ENCODE measurements at places on chromosomes 5 and 9.
A peak's percentile ranks its signal among the peaks of the same experiment; 100 is the strongest.

DNA sequence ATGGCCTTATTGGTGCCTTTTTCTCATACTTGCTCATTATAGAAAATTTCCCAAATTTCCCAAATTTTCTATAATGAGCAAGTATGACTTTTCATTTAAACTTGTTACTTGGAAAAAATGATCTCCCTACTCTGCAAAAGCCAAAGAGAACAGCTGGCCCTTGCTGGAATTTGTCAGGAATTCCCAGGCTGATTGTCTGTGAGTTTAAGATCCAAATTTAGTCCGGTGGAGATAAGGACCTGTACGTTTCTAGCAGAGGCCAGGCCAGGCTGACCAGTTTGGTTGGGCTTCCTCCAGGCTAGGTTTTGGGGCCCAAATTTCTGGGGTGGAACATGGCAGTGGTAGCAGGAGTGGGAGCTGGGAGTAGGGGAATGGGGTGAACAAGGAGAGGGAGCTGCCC is 51.9 kb downstream of the NEURL1B start:
- no peak for DNase-seq

DNA sequence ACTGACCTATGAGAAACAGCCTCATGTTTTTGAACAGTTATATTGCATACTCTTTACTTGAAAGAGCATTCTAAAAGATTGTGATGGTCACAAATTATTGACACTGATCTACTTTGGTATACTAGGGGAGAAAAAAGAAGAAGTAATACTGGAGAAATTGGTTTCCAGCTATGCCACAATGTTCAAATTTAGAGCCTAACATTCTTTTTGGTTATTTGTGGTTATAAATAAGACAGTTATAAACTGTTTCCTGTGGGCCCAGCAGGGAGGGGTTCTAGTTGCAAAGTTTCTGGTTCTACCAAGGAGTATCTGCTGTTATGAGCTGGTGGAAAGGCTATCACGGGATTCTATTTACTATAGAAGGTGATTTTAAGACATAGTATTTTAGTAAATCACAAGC is 4.8 kb downstream of the CWC27 start:
- no peak for DNase-seq

- no peak for DNase-seq
Measured at GRCh38 chr9:122777935-122778627, 10.7 kb upstream of the OR5C1 start.

- DNase-seq = no peak
Measured at GRCh38 chr5:161373345-161373707, 173.2 kb downstream of the GABRB2 start.

DNA sequence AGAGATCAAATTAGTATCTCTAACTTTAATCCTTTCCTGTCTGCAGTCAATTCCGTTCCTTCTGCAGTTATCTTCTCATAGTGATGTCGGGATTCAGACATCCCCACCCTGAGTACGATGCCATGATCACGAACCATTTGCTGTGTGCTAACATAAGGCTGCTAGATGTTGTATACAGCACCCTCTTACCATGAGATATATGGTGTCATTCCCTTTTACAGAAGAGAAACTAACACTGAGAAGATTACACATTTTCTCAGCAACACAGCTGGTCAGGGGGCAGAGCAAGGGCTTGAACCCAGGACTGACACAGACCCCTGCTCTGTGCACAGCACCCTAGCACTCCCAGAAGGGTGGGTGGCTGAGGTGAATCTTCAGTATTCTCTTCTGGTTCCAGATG is 46.9 kb upstream of the HSD17B4 start:
- no peak for DNase-seq

DNA sequence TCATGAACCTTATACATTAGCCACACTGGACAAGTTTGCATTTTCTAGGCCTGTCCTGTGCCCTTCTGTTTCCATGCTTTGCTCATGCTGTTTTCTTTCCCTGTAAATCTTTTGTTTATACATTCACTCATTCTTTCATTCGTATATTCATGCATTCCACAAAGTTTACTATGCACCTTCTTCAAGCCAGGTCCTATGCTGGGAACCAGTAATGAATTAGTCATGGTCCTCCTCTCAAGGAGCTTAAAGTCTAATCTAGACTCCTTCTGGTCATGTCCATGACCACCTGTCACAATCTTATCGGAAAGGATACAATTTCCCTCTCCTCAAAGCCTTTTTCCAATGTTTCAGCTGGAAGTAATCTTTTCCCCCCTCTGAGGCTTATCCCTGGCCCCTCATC is 9.1 kb upstream of the XPA start:
- DNase-seq = no peak

GRCh38 chr9:7239708-7240107 is 481.9 kb downstream of the KDM4C start:
- no peak for DNase-seq

DNA sequence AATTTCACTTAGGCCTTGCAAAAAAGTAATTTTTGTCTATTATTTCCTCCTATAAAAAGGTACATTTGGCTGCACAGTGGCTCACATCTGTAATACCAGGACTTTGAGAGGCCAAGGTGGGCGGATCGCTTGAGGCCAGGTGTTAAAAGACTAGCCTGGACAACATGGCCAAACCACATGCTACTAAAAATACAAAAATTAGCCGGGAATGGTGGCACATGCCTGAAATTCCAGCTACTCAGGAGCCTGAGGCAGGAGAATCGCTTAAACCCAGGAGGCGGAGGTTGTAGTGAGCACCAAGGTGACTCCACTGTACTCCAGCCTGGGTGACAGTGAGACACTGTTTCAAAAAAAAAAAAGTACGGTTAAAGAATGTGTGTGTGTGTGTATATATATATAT is 15.7 kb downstream of the NUP155 start:
- DNase-seq = no peak

DNA sequence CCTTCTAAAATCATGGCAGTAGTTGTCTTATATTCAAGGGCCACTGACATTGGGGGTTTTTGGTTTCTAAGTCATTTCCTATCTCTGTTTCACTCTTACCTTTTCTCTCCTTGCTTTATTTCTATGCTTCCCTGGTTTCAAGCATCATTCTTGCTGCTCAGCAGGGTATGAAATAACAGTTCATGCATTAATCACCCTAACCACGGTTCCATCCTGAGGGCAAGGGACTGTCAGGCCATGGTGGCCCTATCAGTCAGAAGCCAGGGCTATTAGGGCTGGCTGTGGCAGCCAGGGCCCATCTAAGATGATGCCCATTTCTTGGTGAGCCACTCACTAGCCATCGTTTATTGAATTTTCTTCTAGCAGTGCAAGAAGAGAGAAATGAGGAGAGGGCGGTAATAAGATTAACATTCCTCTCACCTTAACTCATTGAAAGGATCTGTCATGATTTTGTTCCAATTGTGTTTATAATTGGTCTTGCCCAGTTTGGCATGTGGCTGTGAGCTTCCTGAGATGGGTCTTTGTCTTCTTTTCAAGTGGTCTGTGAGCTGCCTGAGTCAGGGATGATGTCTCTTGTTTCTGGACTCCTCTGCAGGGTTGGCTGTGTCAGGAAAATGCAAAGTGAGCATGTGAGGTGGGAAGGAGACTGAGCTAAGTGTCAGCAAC is 45.2 kb downstream of the CYSTM1 start:
- no peak for DNase-seq

- no peak for DNase-seq
Measured at GRCh38 chr9:2624051-2624682, 2.6 kb downstream of the VLDLR start.

DNA sequence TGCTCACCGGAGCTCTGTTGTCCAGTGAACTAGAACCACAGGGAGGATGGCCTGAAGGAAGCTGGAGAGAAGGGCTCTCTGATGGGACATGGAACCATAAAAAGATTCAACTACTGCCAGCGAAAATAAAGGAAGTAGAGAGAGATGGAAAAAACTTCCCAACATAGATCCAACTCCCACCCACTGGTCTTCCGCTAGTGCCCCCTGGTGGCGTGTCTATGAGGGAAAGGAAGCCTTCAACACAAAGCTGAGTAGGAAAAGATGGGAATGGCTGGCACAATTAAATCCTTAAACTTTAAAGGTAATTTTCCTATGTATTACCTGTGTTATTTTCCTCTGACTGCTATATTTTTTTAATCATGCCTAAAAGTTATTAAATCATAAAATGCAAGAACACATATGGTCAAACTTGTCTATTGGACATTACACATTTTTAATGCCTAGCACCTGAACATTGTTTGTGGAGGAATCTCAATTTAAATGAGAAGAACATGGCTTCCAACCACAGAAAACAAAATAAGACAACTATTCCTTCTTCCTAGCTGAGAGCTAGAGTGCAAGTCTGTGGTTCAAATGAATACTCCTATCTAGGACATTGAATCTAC is 51.5 kb downstream of the CEP120 start:
- DNase-seq = peak; percentile 4

DNA sequence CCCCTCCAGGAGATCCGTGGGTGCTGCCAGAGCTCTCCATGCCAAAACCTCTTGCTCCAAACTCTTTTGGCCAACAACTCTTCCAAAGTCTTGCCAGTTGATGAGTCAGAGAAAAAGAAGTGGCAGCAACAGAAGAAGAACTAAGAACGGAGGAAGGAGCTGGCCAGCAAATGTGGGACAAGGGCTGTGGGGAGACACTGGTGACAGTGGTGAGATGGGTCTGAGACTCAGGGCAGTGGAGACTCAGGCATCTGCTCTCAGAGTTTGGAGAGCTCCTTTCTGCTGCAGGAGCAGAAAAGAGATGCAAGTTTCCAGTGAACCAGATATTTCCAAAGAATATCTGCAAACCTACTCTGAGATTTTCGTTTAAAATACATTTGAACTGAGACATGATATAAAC is 92.3 kb upstream of the SEMA6A start:
- DNase-seq = no peak

GRCh38 chr9:88013035-88013434 is 38.7 kb upstream of the CDK20 start:
- DNase-seq = no peak

- DNase-seq = no peak
Measured at GRCh38 chr9:137639303-137640051, 20.7 kb downstream of the EHMT1 start.

- DNase-seq = no peak
Measured at GRCh38 chr5:154221371-154221896, 30.9 kb downstream of the GALNT10 start.

GRCh38 chr9:110130791-110131416 is 77.1 kb downstream of the C9orf152 start:
- DNase-seq = no peak

DNA sequence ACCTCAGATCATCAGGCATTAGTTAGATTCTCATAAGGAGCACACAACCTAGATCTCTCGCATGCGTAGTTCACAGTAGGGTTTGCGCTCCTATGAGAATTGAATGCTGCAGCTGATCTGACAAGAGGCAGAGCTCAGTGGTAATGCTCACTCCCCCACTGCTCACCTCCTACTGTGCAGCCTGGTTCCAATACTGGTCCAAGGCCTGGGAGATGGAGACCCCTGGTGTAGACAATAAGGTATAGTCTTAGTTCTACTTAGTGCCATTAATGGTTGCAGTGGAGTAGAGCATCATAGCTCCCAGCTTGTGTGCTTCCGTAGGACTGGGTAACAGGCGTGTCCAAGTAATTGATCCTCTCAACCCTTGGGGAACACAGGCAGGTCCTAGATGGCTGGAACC is 70.4 kb upstream of the ANKRD55 start:
- DNase-seq = no peak

- no peak for DNase-seq
Measured at GRCh38 chr5:16844952-16845351, 91.1 kb downstream of the MYO10 start.

- DNase-seq = peak; percentile 50
Measured at GRCh38 chr9:130461218-130461630, 16.5 kb downstream of the ASS1 start.

GRCh38 chr9:8412327-8412726 is 612.7 kb upstream of the DMAC1 start:
- DNase-seq = no peak

- DNase-seq = no peak
Measured at GRCh38 chr9:69949396-69949795, 94.3 kb upstream of the MAMDC2 start.

DNA sequence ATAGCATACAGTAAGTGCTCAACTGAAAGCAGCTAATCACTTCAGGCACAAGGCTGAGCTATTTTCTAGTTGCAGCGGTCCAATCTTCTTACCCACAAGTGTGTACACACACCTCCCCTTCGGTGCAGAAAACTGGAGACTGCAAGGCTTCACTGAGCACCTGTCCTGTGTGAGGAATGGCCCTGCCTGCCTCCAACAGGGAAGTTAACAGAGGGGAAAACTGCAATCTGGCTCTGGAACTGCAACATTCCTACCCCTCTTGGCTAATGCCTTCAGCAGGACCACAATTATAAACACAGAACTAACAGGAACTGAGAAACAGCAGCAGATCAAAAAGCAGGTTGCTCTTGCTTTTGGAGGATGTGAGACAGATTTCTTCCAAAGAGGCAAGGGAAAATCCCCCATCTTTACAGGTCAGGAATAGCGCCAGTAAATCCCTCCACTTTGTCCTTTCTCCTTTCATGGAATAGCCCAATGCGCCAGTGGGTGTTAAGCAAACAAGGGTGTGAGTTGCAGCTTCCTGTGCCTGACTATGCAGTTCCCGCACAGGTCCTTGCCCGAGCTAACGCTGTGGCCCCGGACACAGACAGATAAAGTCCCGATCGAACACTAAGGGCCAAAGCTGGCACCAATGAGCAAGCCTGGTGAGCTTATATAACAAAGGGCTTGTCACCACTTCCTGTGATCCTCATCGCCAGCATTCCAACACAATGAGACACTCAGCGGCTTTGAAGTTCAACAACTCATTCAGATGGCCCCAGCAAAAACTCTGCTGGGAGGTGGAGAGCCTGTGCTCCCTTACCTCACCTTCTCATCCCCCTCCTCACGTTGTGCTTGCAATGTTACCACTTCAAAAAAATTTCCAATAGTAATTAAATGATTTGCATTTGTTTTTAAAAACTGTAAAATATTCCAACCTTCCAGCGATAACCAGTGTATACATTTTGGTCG is 21.5 kb downstream of the SHB start:
- peak; percentile 7 for DNase-seq

GRCh38 chr9:103649086-103649485 is 445.0 kb upstream of the SMC2 start:
- no peak for DNase-seq

- DNase-seq = no peak
Measured at GRCh38 chr5:56277573-56277972, 44.4 kb upstream of the ANKRD55 start.

- DNase-seq = no peak
Measured at GRCh38 chr5:93360436-93361088, 220.5 kb downstream of the NR2F1-AS1 start.

DNA sequence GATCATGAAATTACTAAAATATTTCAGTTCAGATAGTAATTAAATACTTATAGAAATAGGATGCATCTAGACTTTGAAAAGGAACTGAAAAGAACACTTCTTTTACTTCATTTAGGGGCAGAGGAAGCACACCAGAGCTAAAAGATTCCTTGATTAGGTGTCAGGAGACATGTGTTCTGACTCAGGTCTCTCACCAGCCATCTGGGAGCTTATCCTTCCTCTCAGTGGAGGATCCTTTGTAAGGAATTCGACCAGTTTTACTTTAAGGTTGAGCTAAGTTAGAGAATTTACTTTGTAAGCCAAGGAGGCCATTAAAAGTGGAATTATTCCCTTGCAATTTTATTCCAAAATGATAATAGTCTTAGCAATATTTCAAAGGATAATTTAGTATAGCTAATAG is 16.7 kb downstream of the VCAN start:
- DNase-seq = no peak

GRCh38 chr9:100111235-100111634 is 12.2 kb downstream of the INVS start:
- no peak for DNase-seq

- DNase-seq = no peak
Measured at GRCh38 chr5:50715001-50715400, 48.6 kb downstream of the PARP8 start.
